ENCODE measurements at places on chromosomes 1 and 21. TPM values are rescaled to one million over a fixed set of nuclear protein-coding genes. Genes with fewer than 3 reads are reported as not detected.

GRCh38 chr1:211928993-211929637 is 98.6 kb upstream of the LPGAT1 start:
- H3K27ac ChIP-seq, result no peak overlapping the region
- peaks cover 23% of the 10 kb centered on the region for H3K4me1 ChIP-seq
- no peak overlapping the region for H3K4me3 ChIP-seq
- DNase-seq, result peak; percentile 60
- no peaks in the 10 kb centered on the region for H3K27me3 ChIP-seq

DNA sequence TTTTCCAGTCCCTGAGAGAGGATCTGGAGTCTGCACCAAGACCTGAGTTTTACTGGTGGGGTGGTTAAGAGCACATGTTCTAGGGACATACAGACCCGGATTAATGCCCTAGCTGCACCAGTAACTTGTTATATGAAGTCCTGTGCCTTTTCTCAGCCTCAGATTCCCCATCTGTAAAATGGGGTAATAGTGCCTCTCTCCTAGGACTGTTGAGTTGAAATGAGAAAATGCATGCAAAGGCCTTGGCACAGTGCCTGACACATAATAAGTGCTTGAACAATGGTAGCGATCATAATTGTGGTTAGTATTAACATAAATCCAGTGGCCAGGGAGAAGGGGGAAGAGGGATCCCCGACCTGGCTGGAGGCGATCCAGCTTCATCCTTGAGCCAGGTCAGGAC is 12.3 kb downstream of the AHDC1 start:
- H3K27me3 ChIP-seq, result no peaks in the 10 kb centered on the region
- no peaks in the 10 kb centered on the region for H3K36me3 ChIP-seq
- DNase-seq, result no peak
- H3K27ac ChIP-seq, result no peak overlapping the region
- H3K4me3 ChIP-seq, result no peak overlapping the region
- H3K4me1 ChIP-seq, result peaks cover 44% of the 10 kb centered on the region

Gene CD55
- 17.6 TPM for total RNA-seq

Gene KMO
- total RNA-seq, result not detected

Measured in GM23338 (cell line).